ENCODE measurements at places on chromosomes 7 and 10.

GRCh38 chr10:15169555-15170401 is 1.3 kb upstream of the NMT2 start:
- DNase-seq, result no peak

GRCh38 chr7:77734659-77735421 is 38.6 kb downstream of the RSBN1L start:
- DNase-seq, result no peak

DNA sequence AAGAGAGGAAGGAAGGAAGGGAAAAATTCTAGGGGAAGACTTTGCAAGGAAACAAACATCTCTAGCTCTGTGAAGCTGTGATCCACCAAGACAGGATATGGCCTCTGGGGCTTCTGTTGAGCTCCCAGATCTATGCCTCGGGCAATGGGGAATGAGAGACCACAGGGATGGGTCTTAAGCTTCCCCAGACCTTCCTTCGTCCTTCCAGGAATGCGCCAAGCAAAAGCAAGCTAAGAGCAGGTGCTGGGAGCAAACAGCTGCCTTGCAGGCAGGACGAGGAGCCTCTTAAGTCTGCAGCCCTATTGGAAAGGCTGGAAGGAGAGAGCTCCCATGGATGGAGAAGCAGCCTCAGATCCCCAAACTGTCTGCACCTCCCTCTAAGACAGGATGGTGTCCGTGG is 21.9 kb upstream of the ELN start:
- DNase-seq, result no peak

GRCh38 chr7:17299483-17299991 is 1.1 kb downstream of the AHR start:
- DNase-seq, result no peak

DNA sequence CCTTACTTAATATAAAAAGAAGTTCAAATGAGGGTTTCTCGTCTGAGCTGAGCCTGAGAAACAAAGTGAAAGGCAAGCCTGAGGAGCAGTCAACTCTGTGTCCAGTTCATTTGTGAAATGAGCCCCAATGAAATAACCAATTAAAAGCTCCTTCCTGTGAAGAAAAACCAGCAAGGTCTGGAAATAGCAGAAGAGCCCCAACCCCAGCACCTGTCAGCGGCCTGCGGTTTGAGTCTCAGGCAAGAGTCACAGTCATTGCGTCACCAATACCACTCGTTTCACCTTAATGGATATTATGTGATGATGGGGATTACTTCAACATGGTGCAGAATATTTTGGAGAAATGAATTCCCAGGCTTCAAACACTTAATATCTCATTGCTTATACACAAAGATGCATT is 211.3 kb upstream of the DPP6 start:
- DNase-seq, result no peak
